Hematopoietic multipotent progenitor cell treated with erythropoietin and hydrocortisone succinate and interleukin-3 and kit ligand, for 6 days (in vitro differentiated cells): ENCODE measurements at places on chromosomes 13 and 19.

DNA sequence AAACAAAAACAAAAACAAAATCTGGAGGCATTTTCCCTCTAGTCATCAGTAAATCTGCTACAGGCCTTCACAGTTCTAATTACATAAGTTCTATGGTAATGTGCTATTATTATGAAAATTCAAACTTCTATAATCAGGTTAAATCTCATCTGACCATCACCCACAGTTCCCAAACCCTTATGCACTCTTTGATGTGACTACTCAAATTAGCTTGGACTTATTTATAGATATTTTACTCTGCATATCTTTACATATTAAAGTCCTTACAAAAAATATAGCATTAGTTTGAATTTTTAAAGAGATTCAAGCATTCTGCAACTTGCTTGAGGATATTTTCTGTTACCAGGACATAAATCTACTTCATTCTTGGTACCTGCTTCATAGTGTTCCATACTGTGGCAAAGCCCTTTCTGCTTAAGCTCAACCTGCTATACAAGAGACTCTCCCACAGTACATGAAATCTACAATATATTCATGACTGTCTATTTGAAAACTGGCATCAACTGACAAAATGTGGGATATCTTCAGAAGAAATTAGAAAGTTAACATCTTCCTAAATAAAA lies 22.9 kb downstream of the SMAD9 start:
- DNase-seq = no peak

DNA sequence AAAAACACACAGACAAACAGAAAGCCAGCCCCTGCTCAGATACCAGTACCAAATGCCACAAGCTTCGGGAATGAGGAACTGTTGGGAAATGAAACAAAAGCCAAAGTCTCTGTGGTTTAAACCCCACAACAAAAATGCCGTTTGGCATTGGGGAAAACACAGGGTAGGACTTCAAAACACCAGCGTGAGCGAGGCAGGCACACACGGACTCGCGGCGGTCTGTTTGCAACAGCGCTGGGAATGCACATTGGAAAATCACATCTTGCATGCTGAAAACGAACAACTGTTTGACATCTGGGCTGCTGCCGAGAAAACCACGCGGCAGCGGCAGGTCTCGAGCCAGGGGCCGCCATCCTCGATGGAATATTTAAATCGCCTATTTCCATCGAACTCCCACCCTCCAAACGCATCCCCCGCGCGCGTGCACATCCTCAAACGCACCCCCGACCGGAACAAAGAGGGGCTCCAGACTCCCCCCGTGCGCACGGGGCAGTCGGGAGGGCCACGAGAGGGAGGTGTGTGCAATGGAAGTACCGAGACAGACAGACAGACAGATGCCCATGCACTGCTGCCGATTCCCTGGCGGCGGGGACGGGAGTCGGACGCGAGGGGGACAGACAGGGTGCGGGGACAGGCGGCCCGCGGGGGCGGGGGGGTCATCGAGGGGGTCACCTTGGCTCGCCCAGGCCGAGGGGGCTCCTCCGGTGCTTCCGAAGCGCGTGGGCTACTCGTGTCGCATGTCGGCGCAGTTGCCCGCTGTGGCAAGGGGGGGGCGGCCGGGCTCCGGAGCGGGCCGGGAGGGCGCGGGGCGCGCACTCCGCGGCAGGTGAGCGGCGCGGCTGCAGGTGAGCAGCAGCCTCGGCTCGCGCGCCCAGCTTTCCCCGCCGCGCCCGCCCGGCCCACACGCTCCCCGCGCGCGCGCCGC lies at the start of gene GPR12:
Gene GPR12 (minus strand): TSS at position 880 of the 925 bp plus-strand sequence. CDS start 959 bp downstream, outside the sequence.
- no peak for DNase-seq

GRCh38 chr13:22925881-22926747 lies 254.7 kb upstream of the SGCG start:
- peak; percentile 33 for DNase-seq

- DNase-seq = no peak
Measured at GRCh38 chr19:51450730-51451307, 7.4 kb downstream of the SIGLEC8 start.

DNA sequence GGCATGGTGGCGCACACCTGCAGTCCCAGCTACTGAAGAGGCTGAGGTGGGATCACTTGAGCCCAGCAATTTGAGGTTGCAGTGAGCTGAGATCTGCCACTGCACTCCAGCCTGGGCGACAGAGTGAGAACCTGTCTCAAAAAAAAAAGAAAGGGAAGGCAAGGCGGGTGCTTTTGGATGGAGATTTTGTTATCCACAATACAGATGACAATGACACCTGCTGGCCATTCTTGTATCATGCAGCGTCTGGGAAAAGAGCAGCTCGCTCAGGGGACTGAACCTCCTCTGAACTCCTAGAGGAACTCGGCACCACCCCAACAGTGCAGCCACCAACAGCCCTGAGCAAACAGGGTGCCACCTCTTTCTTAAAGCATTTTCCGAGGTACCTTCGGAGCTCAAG lies 22.8 kb downstream of the HAUS8 start:
- peak; percentile 65 for DNase-seq

- DNase-seq = peak; percentile 32
Measured at GRCh38 chr19:35458731-35459391, 10.8 kb downstream of the FFAR2 start.

GRCh38 chr19:58059003-58059670 lies at the start of gene ZNF135:
ZNF135 (plus strand) TSS chr19:58059282; CDS start chr19:58060003, 721 bp downstream.
- DNase-seq = peak; percentile 55

DNA sequence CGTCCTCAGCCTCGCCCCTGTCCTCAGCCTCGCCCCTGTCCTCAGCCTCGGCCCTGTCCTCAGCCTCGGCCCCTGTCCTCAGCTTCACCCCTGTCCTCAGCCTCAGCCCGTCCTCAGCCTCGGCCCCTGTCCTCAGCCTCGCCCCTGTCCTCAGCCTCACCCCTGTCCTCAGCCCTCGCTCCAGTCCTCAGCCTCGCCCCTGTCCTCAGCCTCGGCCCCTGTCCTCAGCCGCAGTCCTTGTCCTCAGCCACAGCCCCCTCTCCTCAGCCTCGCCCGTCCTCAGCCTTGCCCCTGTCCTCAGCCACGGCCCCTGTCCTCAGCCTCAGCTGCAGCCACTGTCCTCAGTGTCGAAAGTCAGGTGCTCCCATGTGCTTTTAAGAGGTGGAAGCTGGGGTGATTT lies 10.5 kb downstream of the C13orf46 start:
- no peak for DNase-seq

DNA sequence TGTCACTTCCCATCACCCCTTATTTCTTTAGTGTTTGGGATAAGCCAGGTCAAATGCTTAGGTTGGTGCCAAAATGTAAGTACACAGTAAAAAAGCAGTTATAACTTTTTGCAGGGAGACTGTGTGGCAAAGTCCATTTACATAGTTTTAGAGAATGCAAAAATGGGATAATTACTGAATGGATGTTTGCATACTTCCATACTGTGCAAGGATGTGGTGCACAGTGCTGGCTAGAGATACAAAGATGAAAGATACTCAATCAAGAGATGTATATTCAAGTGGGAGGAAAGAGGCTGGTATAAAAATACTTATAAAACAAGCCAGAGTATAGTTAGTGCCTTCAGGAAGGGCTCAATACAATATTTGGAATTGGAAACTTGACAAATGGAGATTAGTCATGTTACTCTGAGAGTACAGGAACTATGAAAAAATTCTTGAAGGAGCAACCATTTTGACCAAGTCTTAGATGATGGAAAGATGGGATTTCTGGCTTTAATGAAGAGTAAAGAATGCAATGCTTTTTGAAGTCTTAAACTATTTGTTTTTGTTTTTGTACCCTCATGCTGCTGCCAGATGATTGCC lies 8.0 kb downstream of the PDS5B start:
- no peak for DNase-seq

DNA sequence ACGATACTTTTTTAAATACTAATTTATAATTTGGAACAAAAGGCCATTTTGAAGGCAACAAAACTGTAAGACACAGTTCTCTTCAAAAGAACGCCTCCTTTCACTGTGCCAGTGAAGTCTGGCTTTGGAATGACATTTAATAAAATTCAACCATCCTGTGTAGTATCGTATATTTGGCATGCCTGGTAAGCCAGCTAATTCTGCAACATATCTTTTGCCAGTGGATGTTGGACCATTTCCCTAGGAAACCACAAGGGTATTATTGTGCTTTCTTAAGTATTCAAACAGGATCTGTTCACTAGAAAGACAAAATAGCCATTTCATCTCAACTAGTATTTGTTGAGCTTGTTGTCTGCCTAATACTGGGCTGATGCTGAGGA lies 111.6 kb downstream of the RGCC start:
- no peak for DNase-seq

DNA sequence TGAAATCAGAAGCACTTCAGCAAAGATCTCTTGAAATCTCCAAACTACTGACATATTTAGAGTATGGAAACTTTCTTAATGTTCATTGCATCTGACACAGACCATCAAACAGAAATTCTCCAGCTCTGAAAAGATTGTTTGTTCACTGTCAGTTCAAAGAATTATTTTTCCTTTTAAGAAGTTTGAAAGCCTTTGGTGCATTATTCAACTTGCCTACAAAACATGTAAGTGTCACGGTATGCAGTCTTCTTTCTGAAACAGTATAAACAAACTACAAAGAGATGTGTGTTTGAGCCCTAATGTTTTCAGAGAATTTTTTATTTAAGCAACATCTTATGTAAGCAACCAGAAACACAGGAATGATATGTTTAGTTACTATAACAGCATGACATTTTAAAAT lies 125.4 kb downstream of the FGF14 start:
- DNase-seq = no peak

DNA sequence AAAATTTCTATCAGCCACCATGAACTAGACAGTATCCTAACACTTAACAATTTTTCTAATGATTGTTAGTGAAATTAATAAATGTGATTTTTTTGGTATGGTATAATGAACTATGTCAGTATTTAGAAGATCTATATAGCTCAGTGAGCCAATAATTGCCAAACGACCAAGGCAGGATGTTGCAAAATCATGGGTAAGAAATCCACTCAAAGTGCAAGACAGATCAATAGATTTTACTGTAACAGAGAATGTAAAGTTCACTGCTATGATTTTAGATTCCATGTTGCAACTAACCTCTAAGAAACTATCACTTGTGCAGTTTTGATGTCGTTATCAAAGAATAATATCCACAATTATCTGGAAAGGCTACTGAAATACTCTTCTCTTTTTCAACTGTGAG lies 44.0 kb upstream of the MYCBP2 start:
- no peak for DNase-seq

GRCh38 chr19:13034636-13035035 lies 39.4 kb downstream of the NFIX start:
- no peak for DNase-seq

DNA sequence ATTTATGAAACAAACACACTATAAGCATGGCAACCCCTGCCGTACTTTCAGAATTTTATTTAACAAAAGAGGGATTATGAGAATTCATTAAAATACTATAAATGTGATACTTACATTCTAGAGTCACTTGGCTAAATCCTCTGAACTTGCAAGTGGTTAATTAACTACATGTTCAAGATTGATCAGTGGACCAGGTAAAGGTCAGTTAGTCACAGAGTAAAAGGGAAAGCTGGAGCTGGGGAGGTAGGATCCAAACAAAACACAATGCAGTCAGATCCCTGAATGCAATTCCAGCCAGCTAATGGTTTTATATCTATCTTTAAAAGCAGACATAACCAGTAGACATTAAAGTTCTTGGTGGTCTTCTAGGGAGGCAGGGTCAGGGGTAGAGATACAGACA lies 270.5 kb downstream of the DIAPH3 start:
- DNase-seq = no peak

- DNase-seq = peak; percentile 58
Measured at GRCh38 chr13:44368599-44369368, 4.8 kb upstream of the SERP2 start.

- no peak for DNase-seq
Measured at GRCh38 chr19:49513746-49514118, 1.3 kb downstream of the FCGRT start.

DNA sequence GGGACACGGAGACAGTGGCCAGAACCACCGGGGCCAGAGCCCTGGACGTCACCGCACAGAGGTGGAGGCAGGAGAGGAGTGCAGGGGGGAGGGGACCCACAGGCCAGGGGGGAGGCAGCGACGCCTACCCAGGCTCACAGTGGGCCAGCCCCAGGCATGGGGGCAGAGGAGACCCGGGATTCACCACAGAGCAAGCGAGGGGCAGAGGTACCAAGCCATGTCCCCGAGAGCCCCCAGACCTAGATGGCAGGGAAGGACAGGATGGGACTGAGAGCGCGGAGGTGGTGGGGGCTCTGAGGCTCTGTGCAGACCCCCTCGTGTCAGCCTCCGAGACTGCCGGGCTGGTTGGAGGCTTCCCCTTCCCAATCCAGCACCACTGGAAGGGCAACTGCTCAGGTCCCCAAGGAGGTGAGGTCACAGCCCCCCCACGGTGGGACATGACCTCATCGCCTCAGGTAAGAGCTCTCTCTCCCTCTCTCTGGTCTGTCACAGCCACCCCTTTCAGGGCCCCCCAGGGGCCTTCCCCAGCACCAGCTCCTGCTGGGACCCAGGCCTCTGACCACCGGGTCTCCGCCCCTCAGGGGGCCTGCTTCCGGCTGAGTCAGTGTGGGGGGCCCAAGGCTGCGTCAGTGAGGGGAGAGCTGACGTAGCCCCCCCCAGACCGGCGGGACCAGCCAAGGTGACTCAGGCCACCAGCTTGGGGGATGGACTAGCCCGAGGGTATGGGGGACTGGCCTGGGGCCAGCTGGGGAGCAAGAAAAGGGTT lies 2.2 kb upstream of the IL11 start:
- no peak for DNase-seq

- DNase-seq = no peak
Measured at GRCh38 chr13:37127691-37128241, 22.3 kb upstream of the CSNK1A1L start.

GRCh38 chr13:105627270-105627669 lies 908.2 kb downstream of the EFNB2 start:
- DNase-seq = no peak

DNA sequence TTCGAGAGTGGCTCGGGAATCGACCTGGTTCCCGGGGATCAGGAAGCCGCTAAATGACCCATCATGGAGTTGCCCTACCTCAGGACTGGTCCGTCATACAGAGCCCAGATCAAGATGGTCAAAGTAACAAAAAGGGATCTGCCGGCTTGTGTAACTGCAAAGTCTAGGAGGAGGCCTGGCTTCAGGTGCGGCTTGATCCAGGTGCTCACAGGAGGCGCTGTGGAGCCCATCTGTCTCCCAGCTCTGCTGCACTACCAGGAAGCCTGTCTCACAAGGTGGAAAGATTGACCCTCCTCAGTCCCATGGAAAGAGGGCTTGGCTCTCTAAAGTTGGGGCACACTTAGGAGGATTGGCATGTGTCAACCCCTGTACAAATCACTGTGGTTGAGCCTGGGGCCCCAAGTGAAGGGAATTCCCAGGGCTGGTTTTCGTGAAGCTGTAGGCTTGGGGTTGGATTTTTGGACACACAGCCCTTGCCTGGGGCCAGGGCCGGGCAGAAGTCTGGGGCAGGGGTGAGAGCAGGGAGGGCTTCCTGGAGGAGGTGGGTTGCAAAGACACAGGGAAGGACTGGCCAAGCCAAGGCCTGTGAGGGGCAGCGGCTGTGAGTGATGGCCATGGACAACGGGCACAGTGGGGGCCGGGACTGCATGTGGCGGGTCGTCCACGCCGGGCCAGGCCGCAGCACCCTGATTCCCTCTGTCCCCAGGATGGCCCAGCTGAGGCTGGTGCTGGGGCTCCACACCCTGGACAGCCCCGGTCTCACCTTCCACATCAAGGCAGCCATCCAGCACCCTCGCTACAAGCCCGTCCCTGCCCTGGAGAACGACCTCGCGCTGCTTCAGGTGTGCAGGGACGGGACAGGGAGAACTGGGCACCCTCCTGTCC lies 4.2 kb downstream of the GZMM start:
- DNase-seq = no peak

- DNase-seq = peak; percentile 24
Measured at GRCh38 chr19:8731428-8732169, 10.2 kb downstream of the OR2Z1 start.
